ENCODE measurements at places on chromosomes 3 and 15. TPM values are rescaled to one million over a fixed set of nuclear protein-coding genes. Genes with fewer than 3 reads are reported as not detected.

DNA sequence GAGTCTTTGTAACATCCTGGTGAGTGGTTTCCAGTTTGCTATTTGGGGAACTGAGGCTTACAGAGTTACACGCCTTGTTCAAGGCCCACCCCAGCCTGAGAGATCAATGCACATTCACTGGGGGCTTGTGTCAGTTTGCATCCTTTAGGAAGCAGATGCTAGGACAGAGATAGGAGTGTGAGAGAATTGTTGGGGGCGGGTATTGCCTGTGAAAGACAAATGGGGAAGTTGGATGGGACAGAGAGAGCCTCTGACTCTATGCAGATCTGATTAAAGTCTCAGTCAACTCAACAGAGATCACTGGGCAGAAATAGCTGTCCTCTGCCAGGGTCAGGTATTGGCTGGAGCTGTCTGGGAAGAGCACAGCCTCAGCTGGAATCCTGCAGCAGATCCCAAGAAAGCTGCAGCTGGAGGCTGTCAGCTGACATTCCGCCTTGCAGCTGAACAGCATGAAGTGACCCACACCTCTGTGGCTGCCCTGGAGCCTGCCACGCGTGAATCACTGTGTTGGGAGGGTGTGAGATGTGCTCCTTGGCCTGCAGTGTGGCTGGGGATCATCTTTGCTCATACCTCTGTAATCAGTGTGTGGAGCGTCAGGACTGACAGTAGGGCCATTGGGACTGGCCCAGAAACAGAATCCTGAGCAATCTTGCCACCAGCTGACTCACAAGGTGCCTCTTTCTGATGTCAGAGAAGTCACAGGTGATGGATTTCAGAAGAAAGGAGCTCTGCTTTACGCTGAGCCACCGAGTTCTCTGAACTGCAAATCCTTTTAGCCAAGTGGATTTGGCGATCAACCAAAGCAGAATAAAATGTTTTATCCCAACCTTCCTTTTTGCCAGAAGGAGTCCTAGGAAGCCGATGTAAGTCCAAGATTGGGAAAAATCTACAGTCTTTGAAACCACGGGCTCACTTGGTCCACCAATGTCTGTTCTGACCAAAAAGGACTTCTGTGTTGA is 284.1 kb upstream of the LRRFIP2 start:
- DNase-seq = no peak
- H3K36me3 ChIP-seq = peaks cover 7% of the 10 kb centered on the region
- H3K4me3 ChIP-seq = no peak overlapping the region
- peaks cover 12% of the 10 kb centered on the region for H3K27me3 ChIP-seq
- no peak overlapping the region for H3K27ac ChIP-seq
- H3K4me1 ChIP-seq = peaks cover 44% of the 10 kb centered on the region

DNA sequence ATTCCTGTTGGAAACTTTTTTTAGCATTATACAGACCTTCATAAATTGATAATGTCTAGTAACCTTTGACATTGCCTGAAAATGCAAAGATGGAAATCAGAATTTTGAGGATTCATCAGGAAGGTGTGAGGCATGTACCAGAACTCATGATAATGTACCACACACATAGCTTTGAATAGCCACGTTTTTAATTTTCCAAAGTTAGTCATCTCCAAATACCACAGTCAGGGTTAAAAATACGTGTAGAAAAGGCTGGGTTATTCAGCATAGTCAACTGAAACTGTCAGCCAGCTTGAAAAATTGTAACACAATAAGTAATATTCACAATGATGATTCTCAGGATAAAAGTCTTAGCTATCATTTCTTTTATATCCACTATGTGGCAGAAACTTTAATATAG is 102.0 kb upstream of the THRB start:
- H3K4me1 ChIP-seq = peaks cover 16% of the 10 kb centered on the region
- no peak overlapping the region for H3K27ac ChIP-seq
- peaks cover 3% of the 10 kb centered on the region for H3K27me3 ChIP-seq
- no peak overlapping the region for H3K4me3 ChIP-seq
- no peaks in the 10 kb centered on the region for H3K36me3 ChIP-seq

DNA sequence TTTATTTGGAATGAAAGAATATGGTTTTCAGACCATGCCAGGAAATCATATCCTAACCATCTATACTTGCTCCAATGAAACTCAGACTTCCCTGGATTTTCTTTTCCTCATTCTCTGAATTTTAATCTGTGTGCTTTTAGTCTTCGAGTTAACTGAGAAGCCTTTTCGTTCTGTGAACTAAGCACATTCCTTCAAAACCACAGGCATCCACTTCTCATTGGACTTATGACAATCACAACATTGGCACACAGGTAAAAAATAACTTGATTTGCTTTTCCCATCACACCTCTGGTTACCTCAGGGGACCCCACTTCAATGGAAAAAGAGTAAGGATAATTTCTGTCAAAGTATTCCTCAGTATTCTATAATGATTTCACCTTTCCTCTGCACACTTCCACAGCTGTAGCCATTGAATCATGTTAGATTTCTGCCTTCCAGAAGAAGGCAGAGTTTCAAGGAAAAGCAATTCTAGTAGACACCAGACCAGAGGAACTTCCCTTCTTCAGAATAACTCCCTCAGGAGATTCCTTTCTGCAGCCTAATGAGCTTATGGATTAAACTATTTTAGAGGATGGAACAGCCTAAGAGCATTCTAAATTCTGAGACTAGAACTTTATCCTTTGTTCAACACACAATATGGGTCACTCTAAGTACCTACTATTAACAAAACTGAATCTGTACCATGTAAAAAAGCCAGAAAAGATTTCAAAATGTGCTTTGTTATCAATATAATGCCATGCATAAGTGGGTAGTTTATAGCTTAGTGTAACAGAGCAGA is 15.9 kb downstream of the COMMD2 start:
- peaks cover 10% of the 10 kb centered on the region for H3K36me3 ChIP-seq
- no peaks in the 10 kb centered on the region for H3K4me1 ChIP-seq
- no peaks in the 10 kb centered on the region for H3K27me3 ChIP-seq

DNA sequence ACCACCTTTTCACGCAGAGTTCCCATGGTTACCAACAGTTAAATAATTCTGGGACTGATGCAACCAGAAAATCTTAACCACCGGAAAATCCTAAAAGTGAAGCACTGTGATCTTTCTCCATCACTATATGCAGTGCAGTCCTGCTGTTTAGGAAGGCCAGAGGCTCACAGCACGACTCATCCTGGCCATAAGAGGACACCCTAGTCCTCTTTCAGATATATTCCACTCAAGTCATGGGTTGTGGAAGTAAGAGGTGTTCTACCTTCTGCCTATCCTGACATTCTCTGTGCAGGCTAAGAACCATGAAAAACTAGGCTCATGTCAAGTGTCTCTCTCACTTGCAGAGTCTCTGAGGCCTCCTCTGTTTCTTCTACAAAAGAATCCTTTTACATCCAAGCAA is 67.2 kb downstream of the DHX30 start:
- no peak for DNase-seq
- H3K27me3 ChIP-seq = no peaks in the 10 kb centered on the region
- peaks cover 4% of the 10 kb centered on the region for H3K4me1 ChIP-seq
- H3K36me3 ChIP-seq = peaks cover 68% of the 10 kb centered on the region
- H3K27ac ChIP-seq = no peak overlapping the region

DNA sequence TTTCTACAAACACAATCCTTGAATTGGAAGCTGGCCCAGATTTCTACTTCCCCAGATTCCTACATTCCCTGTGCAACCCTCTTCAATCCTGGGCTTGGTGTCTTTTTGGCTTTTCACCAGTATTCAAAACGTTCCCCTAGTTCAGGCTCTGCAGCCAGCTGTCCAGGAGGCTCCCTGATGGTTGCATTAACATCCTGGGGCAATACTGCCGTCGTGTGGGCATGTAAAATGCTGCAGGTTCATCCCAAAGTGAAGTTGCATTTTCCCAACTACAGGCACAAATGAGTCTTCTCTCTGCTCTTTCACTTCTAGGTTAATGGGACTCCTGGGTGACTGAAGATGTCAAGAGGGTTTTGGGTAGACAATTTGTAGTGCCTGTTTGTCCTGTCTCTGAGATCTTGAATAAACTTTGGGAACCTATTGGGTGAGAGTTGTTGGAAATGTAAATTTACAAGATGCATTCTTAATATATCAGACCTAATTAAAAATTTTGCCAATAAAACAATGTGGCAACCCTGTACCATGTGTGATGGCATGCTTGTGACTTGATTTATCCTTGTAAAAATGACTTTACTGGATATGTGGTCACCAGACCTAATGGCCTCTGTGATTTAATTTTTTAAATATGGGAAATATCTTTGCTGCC is 28.6 kb downstream of the SOX14 start:
- no peak overlapping the region for H3K27ac ChIP-seq
- peak; percentile 67 for DNase-seq
- H3K4me1 ChIP-seq = peaks cover 21% of the 10 kb centered on the region
- H3K27me3 ChIP-seq = no peaks in the 10 kb centered on the region
- H3K4me3 ChIP-seq = no peak overlapping the region

The COLQ gene
- 2.2 TPM for total RNA-seq

The LINS1 gene
- 10.4 TPM for total RNA-seq
